ENCODE measurements at places on chromosomes 7 and 10.
A peak's percentile ranks its signal among the peaks of the same experiment; 100 is the strongest.

DNA sequence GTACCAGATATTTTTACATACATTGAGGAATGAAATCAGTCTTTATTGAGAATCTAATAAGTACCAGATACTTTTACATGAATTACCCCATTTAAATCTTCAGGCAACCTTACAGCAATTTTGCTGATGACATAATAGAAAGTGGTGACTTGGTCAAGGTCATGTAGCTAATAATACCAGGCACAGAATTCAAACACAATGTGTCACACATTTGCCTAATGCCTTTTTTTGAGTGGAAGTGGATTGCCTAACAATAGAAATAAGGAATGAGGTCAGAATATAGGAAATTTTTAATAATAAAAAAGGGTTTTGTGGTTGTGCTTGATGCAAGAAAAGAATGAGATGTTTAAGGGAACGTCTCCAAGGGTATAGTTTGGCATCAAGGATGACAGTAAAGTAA is 466.6 kb upstream of the IGFBP3 start:
- DNase-seq, result no peak

GRCh38 chr10:97196223-97197029 is 10.7 kb upstream of the SLIT1 start:
- peak; percentile 82 for DNase-seq

DNA sequence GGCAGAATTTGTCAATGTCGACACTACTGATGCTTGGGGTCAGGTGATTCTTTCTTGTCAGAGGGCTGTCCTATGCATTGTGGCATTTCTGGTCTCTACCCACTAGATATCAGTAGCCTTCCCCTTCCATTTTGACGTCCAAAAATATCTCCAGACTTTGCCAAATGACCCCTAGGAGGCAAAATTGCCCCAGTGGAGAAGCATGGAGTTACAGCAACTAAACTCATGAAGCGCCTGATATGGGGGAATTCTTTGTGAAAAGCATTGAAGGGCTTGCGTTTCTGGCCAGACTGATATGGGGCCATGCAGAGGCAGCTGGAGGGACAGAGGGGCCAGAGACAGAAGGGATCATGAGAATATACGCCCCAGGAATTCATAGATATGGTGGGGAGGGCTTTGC is 43.6 kb downstream of the ADRB1 start:
- no peak for DNase-seq

DNA sequence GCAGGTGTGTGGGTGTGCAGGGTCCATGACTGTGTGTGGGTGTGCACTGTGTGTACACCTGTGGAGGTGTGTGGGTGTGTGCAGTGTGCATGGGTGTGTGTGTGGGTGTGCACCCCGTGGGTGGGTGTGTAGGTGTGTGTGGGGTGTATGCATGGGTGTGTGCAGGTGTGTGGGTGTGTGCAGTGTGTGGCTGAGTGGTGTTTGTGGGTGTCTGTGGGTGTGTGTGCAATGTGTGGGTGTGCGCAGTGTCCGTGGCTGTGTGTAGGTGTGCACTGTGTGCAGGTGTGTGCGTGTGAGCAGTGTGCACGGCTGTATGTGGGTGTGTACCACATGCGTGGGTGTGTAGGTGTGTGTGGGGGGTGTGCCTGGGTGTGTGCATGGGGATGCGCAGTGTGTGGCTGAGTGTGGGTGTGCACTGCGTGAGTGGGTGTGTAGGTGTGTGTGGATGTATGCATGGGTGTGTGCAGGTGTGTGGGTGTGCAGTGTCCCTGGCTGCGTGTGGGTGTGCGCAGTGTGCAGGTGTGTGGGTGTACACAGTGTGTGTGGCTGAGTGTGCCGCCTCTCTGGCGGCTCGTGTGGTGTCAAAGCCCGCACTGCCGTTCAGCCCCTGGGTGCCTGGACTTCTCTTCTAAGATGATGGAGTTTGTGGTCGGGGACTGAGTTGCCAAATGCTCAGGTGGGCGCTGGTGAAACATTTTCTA is 208.3 kb downstream of the DNAJB6 start:
- DNase-seq, result no peak

DNA sequence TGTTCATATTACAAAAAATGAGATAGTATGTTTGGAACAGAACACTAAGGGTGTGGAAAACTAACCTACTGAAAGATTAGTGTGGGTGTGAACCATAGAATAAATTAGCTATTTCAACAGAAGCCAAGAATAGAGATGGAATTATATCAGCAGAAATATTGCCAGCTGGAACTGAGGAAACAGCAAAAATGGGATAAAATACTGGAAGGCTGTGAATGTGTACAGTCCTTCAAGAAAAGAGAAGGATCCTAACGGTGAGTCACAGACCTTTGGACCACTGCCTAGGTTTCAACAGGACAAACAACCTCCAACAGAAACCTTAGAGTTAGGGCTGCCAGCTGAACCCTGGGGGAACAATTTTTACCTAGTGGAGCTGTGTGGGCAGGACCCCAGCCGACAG is 395.0 kb downstream of the ZWINT start:
- DNase-seq, result no peak
